Esophagus squamous epithelium (tissue), 5 donors: ENCODE measurements at places on chromosomes 5 and 9.

GRCh38 chr9:35690294-35690613 lies 529 bp upstream of the TPM2 start:
- no peak for DNase-seq

DNA sequence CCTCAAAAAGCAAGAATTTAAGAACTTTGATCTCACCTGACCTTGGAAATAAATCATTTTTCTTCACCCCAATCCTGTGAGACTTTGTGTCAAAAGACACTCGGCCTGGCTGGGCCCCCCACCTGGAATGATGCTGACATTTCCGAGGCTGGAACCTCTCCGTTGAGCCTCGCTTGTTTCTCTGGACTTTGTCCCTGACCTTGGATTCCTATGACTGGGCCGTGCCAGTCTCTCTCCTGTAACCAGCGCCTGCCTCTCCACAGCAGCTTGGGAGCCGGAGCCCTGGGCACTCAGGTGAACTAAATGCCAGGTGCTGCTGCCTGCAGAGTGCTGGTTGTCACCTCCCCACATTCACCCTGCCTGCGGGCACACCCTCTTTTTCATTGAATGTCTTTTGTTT lies 62.7 kb downstream of the RETREG1 start:
- no peak for DNase-seq

- no peak for DNase-seq
Observed at GRCh38 chr5:68047035-68047434, 168.5 kb upstream of the PIK3R1 start.

DNA sequence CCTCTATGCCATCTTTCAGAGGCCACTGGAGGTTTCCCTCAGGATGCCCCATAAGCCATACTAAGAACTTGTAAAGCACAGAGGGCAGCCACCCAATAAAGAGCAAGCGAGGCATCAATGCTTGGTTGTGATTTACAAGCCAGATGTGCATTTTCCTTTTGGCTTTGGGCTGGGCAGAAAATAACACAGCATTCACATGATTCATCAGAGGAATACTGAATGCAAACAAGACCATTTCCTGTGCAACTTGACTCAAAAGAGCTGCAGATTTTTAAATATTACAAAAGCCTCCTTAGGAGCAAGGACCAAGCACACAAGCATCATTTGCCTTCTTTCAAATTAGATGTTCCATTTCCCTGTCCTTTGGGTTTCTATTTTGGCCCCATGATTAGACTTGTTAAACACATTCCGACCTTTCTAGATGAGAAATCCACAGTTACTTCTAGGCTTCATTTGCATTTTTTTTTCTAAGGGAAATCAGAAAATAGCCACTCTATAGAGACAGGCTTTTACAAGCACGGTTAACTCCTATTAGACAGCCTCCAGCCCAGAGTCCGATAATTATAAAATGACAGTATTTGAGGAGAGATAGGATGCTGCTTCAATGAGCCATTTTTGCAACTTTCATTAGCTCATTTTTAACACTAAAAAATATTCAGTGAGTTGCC lies 207.8 kb downstream of the SEMA5A start:
- DNase-seq: no peak

GRCh38 chr5:12313602-12314001 lies 409.4 kb upstream of the CTNND2 start:
- no peak for DNase-seq

DNA sequence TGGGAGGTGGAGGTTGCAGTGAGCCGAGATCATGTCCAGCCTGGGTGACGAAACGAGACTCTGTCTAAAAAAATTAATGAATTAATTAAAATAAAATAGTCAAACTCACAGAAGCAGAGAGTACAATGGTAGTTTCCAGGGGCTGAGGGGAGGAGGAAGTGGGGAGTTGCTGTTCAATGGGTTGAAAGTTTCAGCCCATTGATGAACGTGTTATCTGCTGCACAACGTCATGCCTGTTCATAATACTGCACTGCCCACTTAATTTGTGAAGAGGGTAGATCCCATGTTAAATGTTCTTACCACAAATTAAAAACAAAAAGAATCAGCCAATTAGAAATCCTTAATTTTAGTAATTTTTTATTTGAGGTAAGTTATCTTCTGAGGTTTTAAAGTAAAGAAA lies 16.4 kb upstream of the RUFY1 start:
- no peak for DNase-seq
